ENCODE measurements at places on chromosomes 5 and 9.

- no peak for DNase-seq
Observed at GRCh38 chr9:136247947-136248637, 2.5 kb upstream of the QSOX2 start.

- DNase-seq, result no peak
Observed at GRCh38 chr5:139895647-139896046, 100.0 kb downstream of the PSD2 start.

GRCh38 chr5:53777864-53778618, 217.6 kb downstream of the NDUFS4 start:
- DNase-seq, result no peak

GRCh38 chr5:98769210-98769958, 4.1 kb upstream of the RGMB start:
- DNase-seq, result peak; percentile 31

GRCh38 chr5:178196986-178197385, 7.3 kb upstream of the HNRNPAB start:
- DNase-seq, result no peak
